Tibial nerve (tissue), 4 donors: ENCODE measurements at places on chromosomes 6 and 20.

DNA sequence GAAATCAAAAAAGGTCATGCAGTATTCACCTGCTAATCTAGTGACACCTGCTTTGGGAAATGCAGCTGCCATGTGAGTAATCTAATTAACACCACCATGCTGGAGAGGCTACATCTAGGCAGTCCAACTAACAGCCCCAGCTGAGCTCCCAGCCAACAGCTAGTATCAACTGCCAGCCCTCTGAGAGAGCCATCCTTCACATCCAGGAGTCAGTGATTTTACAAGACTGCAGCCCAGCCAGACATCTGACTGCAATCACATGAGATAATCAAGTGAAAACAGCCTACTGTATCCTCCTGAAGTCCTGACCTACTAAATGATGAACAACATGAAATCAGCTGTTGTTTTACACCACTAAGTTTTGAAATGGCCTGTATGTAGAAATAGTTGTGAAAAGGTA is 298.4 kb downstream of the TRDN start:
- no peak for DNase-seq
- no peak overlapping the region for H3K27ac ChIP-seq
- no peaks in the 10 kb centered on the region for H3K4me1 ChIP-seq
- no peaks in the 10 kb centered on the region for H3K36me3 ChIP-seq
- H3K27me3 ChIP-seq = no peaks in the 10 kb centered on the region

DNA sequence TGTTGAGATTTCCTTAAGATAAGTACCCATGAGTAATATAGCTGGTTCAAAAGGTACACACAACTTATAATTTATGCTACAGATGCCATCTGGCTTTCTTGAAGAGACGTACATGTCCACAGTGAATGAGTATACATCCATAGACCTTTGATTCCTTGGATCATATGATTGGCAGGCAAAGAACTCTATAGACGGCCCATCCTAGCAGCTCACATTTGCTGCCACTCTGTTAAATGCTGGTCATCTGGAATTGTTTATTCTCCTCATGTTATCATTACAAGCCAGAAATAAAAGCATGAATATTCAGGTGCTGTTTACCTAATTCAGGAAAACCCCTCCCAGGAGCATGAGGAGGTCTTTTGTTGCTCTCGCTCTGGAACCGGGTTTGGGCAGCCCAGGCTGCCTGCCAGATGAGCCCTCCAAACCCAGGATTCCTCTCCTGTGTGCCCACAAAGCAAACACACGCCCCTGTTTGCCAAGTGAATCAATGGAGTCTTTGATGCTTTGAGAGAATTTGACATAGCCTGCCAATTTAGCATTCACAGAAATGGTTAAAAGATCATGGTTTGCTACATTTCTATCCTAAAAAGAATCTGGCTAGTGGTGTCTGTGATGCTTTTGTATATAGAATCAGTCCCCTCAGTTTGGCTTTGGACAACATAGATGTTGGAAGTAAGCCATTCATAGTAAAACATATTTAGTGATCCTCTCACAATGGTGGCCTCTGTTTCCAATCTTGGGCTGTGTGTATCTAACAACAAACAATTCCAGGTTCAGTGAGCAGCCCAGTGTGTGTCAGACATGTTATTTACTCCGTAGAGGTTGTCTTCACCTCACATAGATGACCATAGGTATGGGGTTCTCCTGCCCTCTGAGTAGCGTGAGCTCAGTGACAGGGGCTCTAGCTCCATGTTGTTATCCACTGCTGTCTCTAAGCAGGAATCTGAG is 17.5 kb upstream of the PLCG1 start:
- no peaks in the 10 kb centered on the region for H3K27me3 ChIP-seq
- H3K4me3 ChIP-seq = no peak overlapping the region
- H3K36me3 ChIP-seq = peaks cover 96% of the 10 kb centered on the region
- H3K4me1 ChIP-seq = no peaks in the 10 kb centered on the region
- peak overlapping the region; percentile 67 for H3K27ac ChIP-seq

- H3K27ac ChIP-seq = no peak overlapping the region
- no peaks in the 10 kb centered on the region for H3K36me3 ChIP-seq
- DNase-seq = no peak
These were observed 97.8 kb upstream of the BHLHE23 start for GRCh38 chr20:63104312-63105181.

- no peak for DNase-seq
- H3K27me3 ChIP-seq = no peaks in the 10 kb centered on the region
- H3K27ac ChIP-seq = no peak overlapping the region
- H3K36me3 ChIP-seq = no peaks in the 10 kb centered on the region
- H3K4me1 ChIP-seq = no peaks in the 10 kb centered on the region
- H3K4me3 ChIP-seq = no peak overlapping the region
These were observed 108.6 kb upstream of the MRPS10 start for GRCh38 chr6:42326248-42326647.

DNA sequence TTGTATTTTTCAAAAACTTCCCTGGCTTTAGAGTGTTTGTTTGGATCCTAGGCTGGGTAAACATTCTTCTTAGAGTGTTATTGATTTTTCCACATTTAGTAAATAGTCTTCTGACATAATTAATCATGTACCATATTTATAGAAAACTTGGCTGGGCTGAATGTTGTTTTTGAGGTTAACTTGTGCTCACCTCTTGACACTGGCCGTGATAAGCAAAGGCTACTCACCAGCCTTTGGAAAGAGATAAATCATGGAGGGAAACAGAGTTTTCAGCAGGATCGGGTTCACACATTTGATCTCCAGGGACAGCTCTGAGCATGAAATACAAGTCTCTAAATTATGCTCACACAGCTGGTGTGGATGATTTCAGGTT is 6.2 kb upstream of the CD93 start:
- no peak for DNase-seq
- H3K27me3 ChIP-seq = no peaks in the 10 kb centered on the region
- H3K4me1 ChIP-seq = no peaks in the 10 kb centered on the region

DNA sequence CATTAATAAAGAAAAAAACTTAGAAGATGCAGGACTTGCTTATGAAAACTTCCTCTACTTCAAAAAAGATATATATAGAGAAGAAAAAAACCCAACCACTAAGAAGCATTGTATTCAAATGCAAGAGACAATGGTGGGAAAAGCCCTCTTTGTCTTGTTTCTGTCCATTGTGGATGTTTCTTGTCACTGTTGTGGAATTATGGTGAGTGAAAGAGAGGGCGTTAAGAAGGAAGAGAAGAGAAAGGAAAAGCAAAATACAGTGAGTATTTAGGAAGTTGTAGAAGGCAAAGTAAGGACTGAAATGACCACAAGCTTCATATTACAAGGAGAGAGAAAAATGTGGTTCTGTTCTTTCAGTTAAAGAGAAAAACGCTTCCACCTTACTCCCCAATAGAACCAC is 14.1 kb upstream of the THBD start:
- no peak overlapping the region for H3K4me3 ChIP-seq
- H3K27me3 ChIP-seq = no peaks in the 10 kb centered on the region
- peaks cover 18% of the 10 kb centered on the region for H3K4me1 ChIP-seq
- DNase-seq = no peak
- no peaks in the 10 kb centered on the region for H3K36me3 ChIP-seq

DNA sequence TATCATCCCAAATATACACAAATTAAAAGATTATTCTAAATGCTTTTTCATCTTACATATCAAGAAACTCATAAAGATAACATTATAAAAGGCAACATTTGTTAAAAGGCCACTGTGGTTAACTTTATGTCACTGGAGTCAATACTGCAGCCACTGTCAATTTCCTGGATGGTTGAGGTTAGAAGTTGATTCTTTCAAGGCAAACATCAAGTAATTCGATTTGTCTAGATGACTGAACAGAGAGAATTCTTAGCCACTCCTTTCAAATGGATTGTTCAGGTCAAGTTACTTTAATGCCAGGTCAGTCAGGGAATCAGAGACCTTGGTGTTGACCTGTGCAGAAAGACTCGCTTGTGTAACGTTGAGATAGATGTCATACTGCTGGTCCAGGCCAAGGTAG is 44.4 kb upstream of the SIM1 start:
- no peak overlapping the region for H3K27ac ChIP-seq
- H3K4me1 ChIP-seq = no peaks in the 10 kb centered on the region
- DNase-seq = no peak
- H3K27me3 ChIP-seq = no peaks in the 10 kb centered on the region
- H3K4me3 ChIP-seq = no peak overlapping the region

GRCh38 chr6:5850848-5851255 is 155.9 kb downstream of the NRN1 start:
- DNase-seq = no peak
- H3K4me1 ChIP-seq = no peaks in the 10 kb centered on the region
- H3K4me3 ChIP-seq = peak overlapping the region; percentile 48
- no peak overlapping the region for H3K27ac ChIP-seq
- no peaks in the 10 kb centered on the region for H3K27me3 ChIP-seq

DNA sequence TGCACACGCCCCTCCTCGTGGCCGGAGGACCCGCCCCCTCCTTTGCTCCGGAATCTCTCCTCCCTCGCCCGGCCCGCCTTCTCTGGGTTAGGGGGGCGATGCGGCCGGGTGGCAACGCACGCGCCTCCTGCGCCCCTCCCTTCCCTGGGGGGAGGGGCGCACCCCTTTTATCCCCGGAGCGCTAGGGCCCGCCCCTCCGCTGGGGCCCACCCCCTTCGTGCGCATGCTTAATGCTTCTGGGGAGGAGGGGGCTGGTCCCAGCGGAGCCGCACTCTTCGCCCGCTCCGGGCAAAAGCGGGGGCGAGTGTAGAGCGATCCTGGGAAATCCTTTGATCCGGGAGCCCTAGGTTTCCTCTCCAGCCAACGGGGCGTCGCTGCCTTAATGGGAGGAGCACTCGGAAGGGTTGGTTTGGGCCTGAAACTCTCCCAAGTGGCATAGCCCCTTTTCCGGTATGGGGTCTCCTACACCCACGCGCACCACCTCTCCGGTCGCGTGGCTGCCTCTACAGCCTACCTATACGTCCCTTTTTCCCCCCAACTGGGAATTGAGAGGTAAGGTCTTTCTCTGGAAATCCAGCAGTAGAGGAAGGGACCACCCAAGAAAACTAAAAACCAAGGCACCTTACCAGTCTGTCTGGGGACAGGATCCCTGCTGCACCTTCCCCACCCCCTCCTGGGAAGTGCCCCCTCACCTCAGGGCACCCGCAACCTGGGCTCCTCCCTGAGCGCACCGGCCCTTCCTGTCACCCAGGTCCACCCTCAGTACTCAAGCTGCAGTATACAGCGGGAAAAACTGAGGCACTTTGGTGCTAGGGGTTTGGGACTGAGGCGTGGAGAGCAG is 2.1 kb downstream of the SOX12 start:
- no peaks in the 10 kb centered on the region for H3K27me3 ChIP-seq
- no peaks in the 10 kb centered on the region for H3K4me1 ChIP-seq
- peak overlapping the region; percentile 74 for H3K4me3 ChIP-seq
- DNase-seq = peak; percentile 73
- H3K27ac ChIP-seq = peak overlapping the region; percentile 80

- no peak for DNase-seq
- H3K27ac ChIP-seq = no peak overlapping the region
- H3K27me3 ChIP-seq = no peaks in the 10 kb centered on the region
- no peak overlapping the region for H3K4me3 ChIP-seq
- no peaks in the 10 kb centered on the region for H3K4me1 ChIP-seq
These were observed 34.8 kb upstream of the NUP153 start for GRCh38 chr6:17741507-17741906.

DNA sequence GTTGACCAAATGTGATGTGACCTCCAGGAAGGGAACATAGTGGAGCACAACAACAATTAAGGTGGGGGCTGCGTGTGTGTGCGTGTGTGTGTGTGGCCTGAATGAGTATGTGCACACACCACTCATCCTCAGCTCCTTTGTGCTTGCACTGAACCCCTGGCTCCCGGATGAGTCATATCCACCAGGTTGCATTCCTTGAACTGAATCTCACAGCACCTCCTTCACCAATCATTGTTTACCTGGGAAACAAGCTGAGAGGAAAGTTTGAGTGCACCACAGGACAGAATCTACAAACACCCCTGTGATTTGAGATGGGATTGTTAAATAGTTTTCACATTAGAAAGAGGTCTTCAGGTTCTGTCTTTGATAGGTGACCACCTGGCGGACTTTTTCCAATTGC is 33.7 kb upstream of the GPR6 start:
- H3K27me3 ChIP-seq = no peaks in the 10 kb centered on the region
- no peak for DNase-seq
- no peaks in the 10 kb centered on the region for H3K4me1 ChIP-seq

DNA sequence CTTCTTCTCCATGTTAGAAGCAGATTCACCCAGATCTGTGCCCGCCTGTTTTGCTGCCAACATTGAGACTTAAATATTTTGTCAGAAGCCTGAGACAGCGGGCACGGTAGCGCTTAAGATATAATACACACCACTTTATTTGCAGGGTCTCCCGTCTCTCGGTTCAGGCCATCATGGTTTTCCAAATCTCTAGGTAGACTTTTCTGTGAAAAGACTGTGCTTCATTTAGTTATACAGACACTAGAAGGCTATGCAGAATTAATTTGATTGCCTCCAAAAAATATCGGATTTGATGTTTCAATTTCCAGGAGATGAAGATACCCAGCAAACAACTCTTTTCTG is 598 bp downstream of the TBP start:
- peak; percentile 8 for DNase-seq
- peaks cover 6% of the 10 kb centered on the region for H3K4me1 ChIP-seq
- H3K27me3 ChIP-seq = no peaks in the 10 kb centered on the region

DNA sequence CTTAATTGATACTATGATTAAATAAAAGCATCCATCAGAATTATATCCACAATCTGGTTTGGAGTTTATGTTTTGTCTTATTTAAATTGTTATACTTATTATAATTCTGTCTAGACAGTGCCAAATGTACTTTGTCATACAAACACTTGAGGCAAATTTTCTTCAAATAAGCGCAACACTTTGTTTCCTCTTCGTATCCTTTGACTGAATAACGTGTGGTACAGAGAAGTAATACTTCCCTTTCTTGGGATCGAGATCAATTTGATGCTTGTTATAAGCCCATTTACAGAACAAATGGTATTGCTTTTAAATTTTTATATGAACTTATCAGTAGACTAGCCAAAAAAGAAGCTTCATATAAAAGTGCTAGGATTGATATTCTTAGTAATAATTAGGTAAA is 111.0 kb downstream of the ATG5 start:
- no peaks in the 10 kb centered on the region for H3K27me3 ChIP-seq
- H3K27ac ChIP-seq = no peak overlapping the region
- no peak for DNase-seq
- H3K36me3 ChIP-seq = no peaks in the 10 kb centered on the region
- H3K4me1 ChIP-seq = no peaks in the 10 kb centered on the region
- no peak overlapping the region for H3K4me3 ChIP-seq

DNA sequence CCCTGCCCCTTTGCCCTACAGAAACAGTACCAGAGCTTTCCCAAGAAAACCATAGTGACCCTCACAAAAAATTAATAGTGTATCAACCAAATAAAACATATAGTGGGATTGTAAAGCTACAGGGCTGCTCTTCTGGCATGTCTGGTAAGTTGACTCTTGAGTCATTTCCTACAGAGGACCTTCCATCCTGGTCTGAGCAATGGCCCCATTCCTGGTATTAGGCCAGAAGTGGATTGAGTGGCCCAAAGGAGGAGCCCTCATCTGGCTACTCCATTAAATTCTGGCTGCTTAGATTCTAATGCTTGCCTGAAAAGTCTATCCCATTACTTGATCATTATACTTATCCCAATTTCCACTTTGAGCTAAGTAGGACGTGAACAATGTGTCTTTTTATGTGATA is 150.9 kb upstream of the HMGN3 start:
- no peak overlapping the region for H3K4me3 ChIP-seq
- no peak overlapping the region for H3K27ac ChIP-seq
- no peaks in the 10 kb centered on the region for H3K36me3 ChIP-seq
- no peaks in the 10 kb centered on the region for H3K27me3 ChIP-seq
- H3K4me1 ChIP-seq = no peaks in the 10 kb centered on the region
